Cardiac ventricle fibroblast (primary cell): ENCODE measurements at places on chromosomes 1 and 21. TPM values are rescaled to one million over a fixed set of nuclear protein-coding genes. Genes with fewer than 3 reads are reported as not detected.

Gene RPL5
- 1,459 and 1,659 TPM in 2 replicates for total RNA-seq

Gene FAM72A
- total RNA-seq: 0.98 and 2.3 TPM in 2 replicates

Gene SLAMF1
- not detected in 2 replicates for total RNA-seq

Gene ADGRL4
- total RNA-seq: 25.9 and 28.6 TPM in 2 replicates

Gene SLC45A1
- total RNA-seq: 4.8 and 10.3 TPM in 2 replicates

Gene CLCA2
- 1.1 and 4.3 TPM in 2 replicates for total RNA-seq

Gene SDC3
- 74.8 and 90.7 TPM in 2 replicates for total RNA-seq

Gene APCS
- total RNA-seq: not detected in 2 replicates

Gene SLC5A9
- total RNA-seq: not detected in 2 replicates

Gene IFNGR2
- 40.9 and 45.9 TPM in 2 replicates for total RNA-seq

Gene COL8A2
- 1.8 and 2.5 TPM in 2 replicates for total RNA-seq

Gene SERPINC1
- not detected in 2 replicates for total RNA-seq

Gene OR2L13
- total RNA-seq: not detected in 2 replicates

Gene MTMR11
- 3.9 and 7.3 TPM in 2 replicates for total RNA-seq

Gene LRRC7
- not detected in 2 replicates for total RNA-seq

Gene SIPA1L2
- 3.2 and 5.3 TPM in 2 replicates for total RNA-seq

Gene AP4B1
- 10.5 and 15.7 TPM in 2 replicates for total RNA-seq

Gene SMPDL3B
- total RNA-seq: 0.29 TPM in 1 of 2 replicates, not detected in the other

Gene SASS6
- total RNA-seq: 1.1 and 1.5 TPM in 2 replicates

Gene SYT14
- 0.05 and 0.19 TPM in 2 replicates for total RNA-seq

Gene GBP6
- total RNA-seq: not detected in 2 replicates

Gene FABP3
- total RNA-seq: 2.4 TPM in 1 of 2 replicates, not detected in the other
